ENCODE measurements at places on chromosomes 2 and 18. TPM values are rescaled to one million over a fixed set of nuclear protein-coding genes. Genes with fewer than 3 reads are reported as not detected.

DNA sequence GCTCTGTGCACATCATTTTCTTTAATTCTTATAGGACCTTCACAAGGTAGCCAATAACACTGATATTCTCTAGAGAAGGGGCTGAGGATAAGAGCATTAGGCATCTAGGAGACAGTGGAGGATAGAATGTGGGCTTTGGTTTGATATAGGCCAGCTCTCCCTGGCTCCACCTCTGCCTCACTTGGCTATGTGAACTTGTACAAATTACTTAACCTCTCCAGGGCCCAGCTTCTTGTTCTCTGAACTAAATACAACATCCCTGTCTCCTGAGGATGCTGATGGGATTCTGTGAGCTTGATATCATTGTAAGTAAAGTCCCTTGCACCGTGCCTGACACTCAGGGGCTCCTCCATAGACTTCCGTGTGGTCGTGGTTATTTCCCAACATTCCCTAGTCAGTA is 87.3 kb downstream of the ACOXL start:
- no peak for DNase-seq

- DNase-seq = no peak
These were observed 5.8 kb upstream of the OSBPL6 start for GRCh38 chr2:178188466-178188865.

DNA sequence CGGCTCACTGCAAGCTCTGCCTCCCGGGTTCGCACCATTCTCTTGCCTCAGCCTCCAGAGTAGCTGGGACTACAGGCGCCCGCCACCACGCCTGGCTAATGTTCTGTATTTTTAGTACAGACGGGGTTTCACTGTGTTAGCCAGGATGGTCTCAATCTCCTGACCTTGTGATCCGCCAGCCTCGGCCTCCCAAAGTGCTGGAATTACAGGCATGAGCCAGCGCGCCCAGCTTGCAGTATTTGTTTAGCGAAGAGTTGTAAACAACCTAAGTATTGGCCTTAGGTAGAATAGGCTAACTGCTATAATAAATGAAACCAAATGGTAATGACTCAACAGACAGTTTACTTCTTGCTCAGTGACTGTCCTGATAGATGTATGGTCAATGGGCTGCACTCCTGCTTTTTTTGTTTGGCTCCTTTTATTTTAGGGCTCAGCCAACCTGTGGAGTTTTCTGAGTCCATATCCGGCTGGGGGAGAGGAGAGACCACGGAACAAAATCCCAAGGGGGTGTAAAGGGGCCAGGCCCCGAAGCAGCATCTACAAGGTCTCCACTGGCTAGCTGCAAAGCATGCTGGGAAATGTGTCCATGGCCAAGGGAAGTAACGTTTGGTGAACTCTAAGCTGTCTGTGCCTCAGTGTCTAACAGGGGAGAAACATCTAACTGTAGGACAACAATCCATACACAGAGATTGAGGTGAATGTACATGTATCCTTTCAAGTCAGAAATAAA is 841.0 kb upstream of the ID2 start:
- peak; percentile 52 for DNase-seq

DNA sequence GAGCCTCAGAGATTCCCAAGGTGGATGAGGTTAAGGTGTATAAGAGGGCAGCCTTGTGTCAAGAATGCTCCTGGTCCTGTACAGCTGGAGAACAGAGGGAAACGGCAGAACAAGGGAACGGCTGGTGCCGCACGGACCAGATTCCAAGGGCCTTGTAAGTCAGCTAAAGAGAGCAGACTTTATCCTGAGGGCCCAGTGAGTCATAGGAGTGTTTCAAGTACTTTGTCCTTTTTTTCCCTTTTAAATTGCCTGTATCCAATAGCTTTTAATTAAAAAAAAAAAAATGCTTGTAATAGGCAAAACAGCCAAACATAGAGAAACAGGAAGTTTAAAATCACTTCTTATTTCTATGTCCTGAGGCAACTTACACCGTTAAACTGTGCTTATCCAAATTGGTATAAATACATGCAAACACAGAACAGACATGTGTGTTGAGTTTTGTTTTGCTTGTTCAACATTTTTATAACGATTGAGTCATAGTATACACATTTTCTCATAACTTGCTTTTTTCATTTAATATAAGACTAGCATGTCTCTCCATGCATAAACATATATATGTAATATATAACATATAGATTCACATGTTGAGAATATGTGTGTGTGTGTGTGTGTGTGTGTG is 42.1 kb upstream of the EVA1A start:
- DNase-seq = peak; percentile 37

DNA sequence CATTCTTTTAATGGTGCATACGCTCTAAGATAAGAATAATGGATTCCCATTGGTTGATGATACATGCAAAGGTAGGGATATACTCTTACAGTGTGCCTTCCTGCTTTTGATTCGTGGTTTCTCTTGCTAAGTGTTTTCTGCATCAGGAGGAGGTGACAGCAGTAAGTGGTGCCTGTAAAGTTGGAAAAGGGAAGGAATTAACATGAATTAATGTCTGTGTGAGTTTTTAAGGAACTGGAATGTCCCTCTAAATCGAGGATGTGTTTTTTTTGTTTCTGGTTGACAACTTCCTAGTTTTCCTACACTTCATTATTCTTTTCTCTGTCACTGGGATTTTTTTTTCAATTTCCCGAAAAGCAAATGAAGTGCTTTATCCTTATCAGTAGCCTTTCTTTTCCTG is 54.4 kb downstream of the CRIM1 start:
- DNase-seq = no peak

DNA sequence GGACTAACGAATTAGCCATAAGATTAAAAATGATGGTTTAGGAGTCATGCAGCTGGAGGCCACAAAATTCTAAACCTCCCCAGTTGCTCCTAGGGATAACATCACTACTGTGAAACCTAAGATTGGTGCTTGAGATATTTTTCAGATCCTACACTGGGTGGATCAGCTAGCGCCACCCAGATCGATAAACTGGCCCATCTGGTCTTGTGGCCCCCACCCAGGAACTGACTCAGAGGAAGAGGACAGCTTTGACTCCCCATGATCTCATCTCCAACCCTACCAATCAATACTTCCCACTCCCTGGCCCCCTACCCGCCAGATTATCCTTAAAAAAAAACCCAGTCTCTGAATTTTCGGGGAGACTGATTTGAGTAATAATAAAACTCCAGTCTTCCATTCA is 5.5 kb downstream of the GALNT14 start:
- DNase-seq = no peak

- no peak for DNase-seq
These were observed 28.9 kb upstream of the ACTR2 start for GRCh38 chr2:65198737-65199136.

GRCh38 chr2:133293544-133294353 is 274.5 kb downstream of the NCKAP5 start:
- no peak for DNase-seq

GRCh38 chr2:136019306-136019705 is 33.9 kb upstream of the DARS1 start:
- no peak for DNase-seq

DNA sequence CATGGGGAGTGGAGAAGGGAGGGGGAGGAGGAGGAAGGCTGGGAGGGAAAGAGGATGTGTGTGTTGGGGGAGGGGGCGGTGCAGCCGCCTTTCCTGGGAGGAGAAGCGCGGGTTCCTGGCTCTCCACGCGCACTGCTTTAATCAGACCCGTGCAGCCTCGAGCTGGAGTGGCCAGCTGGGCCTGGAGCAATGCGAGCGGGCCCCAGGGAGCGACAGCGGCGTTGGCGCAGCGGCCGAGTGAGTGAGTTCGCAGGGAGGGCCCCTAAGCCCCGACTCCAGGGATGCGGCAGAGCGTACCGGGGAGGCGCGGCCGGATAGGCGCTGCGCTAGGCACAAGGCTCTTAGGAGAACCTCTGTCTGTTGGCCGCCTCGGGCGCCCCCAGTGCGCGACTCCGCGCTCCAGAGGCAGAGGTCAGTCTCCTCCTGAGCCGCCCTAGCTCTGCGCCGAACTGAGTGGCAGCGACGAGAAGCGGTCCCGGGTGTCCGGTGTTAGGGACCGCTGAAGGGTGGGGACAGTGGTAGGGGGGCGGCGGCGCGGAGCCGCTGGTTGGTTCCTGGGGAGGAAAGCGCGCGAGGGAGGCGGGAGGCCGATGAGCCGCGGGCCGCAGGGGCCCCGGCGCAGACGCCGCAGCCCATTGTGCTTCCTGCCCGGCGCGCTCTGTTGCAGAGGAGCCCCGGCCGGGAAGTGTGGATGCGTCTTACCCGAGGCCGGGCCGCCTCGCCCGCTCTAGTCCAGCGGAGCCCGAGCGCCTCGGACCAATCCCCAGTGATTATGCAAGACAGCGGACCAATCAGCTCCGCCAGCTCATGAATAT is 455 bp upstream of the DLX1 start:
- DNase-seq = peak; percentile 83

GRCh38 chr2:29063056-29063455 is 11.3 kb downstream of the PCARE start:
- DNase-seq = no peak

DNA sequence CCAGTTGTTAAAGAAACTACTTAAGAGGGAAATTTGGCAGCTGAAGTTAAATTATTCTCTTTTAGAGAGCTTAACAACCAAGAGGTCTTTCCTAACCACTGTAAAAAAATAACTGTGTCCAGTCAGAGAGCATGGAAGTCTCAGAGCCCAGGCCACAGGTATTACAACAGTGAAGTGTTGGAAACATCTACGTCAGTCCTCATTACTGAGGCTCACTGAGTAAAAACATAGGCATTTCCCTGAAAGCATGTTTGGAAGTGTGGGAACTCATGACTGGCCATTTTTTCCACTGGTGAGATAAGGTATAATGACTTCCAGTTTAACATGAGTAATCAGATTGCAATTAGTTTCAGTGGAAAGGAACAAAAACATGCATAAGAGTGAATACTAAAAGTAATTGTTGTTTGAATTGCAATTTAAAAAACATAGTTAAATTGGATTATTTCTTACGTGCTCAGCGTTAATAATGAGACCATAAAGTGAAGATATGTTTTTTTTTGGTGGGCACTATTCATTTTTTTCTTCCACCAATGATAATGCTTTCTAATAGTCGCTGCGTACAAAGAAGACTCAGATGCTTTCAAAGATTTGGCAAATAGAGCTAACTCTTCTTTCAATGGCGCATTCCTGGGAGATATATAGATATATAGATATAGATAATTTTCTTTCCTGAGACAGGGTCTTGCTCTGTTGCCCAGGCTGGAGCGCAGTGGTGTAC is 60.8 kb downstream of the EFEMP1 start:
- DNase-seq = no peak

- DNase-seq = no peak
These were observed 585.1 kb downstream of the ZEB2 start for GRCh38 chr2:143934626-143935481.

- DNase-seq = peak; percentile 41
These were observed 54.0 kb upstream of the STRN start for GRCh38 chr2:37020212-37020886.

DNA sequence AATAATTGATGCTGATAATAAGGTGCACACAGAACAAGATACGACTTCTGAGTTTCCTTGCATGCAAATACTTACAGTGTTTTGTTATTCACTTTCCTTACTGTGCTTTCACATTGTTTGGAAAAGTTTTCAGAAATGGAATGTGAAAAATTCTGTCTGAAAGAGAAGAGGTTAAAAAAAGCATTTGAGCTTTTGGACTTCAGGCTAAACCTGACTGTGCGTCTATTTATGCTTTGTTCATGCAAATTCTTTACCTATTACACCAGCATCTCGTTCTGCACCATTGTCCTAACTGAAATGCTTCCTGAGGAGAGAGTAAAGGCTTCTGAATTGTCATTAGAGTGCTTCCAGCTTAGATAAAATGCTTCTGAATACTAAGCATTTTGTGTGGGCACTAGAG is 61.4 kb downstream of the LHCGR start:
- no peak for DNase-seq

GRCh38 chr2:120301284-120301683 is 44.7 kb upstream of the INHBB start:
- DNase-seq = no peak

- peak; percentile 83 for DNase-seq
These were observed 102.1 kb downstream of the ATAD2B start for GRCh38 chr2:23824777-23825212.

DNA sequence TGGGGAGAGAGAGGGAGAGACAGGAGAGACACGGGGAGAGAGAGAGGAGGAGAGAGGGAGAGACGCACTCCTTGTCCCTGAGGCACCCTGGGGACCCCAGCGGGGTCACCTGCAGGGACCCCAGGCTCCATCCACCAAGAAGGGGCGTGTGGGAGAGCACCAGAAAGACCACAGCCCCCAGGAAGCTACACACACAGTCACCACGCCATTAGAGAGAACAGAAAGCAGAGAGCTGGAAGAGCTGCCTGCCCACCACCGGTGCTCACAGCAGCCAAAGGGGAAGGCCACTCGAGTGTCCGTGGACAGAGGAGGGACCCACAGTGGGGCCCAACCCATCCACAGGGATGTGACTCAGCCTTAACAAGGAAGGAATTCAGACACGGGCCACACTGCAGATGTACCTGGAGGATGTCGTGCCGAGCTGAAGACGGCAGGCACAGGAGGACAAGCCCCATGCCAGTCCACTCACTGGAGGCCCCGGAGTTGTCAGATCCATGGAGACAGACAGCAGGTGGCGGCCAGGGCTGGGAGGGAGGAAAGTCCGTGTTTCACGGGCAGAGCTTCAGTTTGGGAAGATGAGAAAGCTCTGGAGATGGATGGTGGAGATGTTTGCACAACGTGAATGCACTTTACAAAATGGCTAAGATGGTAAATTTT is 11.5 kb upstream of the NFATC1 start:
- DNase-seq = no peak

- no peak for DNase-seq
These were observed 67.5 kb downstream of the MYL12B start for GRCh38 chr18:3329471-3329870.

DNA sequence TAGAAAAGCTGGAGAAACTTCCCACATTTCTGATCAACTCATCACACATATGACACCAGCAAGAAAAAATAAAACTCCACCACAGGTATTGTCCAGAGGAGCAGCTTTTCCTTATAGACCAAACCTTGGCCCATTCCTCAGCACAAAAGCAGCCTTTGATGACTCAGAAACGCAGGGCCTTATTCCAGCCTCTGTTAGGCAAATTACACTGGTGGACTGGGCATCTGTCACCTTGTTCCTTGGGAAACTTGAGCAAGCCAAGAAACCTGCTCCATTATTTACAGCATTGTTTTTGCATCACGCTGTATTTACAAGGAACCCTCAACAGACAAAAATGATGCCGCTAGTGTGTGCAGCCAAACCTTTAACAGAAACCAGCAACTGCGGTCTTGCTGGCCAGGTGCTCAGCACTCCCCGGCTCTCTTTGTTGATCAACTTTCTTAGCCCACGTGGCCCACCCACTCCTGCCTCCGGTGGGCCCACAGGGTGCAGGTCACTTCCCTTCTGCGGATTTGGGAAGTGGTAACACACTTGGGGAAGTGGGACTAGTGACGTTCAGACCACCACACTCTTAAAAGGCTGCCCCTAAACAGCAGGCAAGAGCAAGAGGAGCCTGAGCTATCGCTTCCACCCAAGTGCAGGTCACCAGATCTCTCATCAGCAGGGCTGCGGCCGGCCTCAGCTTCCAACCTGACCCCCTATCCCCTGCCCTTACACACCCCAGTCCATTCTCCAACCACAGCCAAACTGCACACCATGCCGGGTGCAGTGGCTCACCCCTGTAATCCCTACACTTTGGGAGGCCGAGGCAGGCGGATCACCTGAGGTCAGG is 1.5 kb downstream of the AP1S3 start:
- no peak for DNase-seq

- no peak for DNase-seq
These were observed 311.6 kb downstream of the DSC3 start for GRCh38 chr18:30730915-30731314.

GRCh38 chr2:188391354-188391753 is 99.7 kb downstream of the GULP1 start:
- no peak for DNase-seq

The STAT4 gene
- total RNA-seq = 47.9 TPM

The ANKRD23 gene
- 8.4 TPM for total RNA-seq

The LYPD6 gene
- total RNA-seq = not detected

The CPLX4 gene
- not detected for total RNA-seq

The LINC00305 gene
- total RNA-seq = not detected
